ENCODE measurements at places on chromosomes 12 and 14.

DNA sequence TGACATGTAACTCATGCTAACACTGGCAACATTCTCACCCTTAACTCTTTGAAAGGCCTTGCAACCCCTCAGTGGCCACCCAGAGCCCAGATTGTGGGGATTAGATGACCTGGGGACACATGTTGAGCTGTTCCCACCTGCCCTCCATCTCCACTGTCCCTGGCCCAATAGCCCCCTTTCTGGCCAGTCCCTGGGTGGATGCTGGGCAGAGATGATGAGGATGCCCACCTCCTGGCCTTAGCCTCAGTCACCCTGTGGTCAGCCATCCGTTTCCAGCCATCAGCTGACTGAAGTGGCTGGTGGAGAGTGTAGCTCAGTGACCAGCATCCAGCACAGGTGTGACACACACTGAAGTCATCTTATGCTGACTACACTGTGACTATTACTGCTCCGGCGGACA lies 4.7 kb downstream of the ANHX start:
- no peak for DNase-seq

DNA sequence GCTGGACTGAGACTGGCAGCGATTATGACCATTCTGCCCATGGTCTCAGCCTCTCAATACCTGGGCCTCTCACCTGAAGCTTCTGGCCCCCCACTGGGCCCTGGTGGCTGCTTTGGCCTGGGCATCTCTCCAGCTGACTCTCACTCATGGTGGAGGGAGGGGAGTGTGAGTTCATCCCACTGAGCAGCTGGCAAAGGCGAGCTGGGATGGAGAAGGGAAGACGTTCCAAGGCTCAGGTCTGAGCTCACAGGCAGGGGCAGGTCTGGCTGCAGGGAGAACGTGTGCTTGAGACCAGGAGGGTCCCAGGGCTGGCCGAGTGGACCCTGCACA lies 103.5 kb downstream of the TMEM121 start:
- DNase-seq, result no peak

DNA sequence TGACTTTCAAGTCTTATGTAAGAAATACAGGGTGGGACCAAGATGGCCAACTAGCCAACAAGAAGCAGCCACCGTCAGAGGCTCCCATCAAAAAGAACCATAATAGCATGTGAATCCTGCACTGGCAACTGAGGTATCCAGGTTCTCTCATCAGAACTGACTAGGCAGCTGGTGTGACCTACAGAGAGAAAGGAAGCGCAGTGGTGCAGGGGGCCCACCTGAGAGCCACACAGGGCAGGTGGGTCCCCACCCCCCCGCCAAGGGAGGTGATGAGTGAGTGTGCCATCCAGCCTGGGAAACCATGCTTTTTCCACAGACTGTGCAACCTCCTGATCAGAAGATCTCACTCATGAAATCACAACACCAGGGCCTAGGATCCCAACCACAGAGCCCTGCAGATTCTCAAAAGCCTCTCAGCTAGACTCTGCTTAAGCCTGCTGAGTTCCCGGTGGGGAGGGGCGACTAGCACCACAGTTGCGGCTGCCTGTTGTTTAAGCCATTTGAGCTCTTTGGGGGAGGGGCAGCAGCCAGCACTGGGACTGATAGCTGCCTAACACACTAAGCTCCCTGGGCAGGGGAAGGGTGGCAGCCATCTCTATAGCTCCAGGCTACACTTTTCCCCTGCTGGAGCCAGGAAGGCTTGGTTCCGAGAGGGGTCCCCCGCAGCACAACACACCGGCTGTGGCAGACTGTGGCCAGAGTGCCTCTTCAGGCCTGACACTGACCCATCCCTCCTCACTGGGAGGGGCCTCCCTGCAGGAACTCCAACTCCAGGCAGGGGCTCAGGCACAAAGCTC lies 75.3 kb downstream of the GARIN6 start:
- DNase-seq, result no peak

DNA sequence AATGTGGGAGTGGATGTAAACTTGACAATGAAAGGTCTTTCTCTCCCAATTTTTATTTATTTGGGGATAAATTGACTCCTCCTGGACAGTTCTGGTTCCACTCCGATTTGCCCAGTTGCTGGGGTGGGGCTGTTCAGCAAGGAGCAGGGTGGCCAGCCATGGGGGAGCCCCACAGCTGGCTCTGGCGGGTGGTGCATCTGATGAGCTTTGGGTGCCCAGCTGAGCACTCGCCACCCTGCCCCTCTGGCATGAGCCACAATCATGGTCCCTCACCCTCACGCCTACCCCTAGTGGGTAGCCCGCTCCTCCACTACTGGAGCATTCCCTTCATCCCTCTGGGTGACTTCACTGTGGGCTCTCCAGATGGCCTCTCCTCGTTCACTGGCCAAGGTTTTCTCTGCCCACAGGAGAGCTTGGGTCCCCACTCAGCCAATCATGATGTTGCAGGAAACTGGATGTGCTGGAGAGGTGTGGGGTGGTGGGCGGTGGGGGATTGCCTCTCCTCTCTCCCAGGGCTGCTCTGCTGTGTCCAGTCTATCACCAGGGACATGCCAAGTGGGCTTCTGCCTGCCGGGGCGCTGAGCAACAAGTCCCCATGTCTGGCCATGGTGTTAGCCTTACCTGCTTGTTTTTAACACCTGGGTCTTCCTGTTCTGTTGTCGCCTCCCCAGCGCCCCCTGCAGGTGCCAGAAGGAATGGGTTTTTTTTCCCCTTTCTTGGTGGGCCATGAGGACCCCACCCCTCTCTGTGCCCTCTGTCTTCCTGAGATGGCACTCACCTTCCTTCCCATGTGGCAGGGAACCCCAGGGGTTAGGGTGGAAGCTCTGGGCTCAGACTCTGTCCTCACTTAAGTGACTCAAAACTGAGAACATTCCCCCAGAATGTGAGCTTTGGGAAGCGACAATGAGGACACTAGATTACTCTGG lies 3.4 kb downstream of the CYP46A1 start:
- peak; percentile 24 for DNase-seq

DNA sequence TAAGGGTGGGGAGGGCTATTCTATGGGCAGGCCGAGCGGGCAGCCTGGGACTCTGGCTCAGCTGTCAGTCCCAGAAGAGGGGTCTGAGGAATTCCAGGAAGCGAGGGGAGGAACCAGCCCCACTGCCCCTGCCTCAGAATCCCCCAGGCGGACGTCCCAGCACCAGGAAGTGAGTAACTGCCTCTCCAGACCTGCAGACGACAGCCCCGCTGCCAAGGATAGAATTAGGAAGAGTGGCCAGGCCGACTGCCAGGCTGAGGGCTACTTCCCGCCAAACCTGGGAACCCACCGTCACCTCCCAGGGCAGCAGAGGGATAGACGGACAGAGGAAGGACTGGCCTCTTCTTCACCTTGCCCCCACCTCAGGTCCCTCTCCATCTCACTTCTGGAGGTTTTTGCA lies 6.7 kb upstream of the BDKRB2 start:
- no peak for DNase-seq

DNA sequence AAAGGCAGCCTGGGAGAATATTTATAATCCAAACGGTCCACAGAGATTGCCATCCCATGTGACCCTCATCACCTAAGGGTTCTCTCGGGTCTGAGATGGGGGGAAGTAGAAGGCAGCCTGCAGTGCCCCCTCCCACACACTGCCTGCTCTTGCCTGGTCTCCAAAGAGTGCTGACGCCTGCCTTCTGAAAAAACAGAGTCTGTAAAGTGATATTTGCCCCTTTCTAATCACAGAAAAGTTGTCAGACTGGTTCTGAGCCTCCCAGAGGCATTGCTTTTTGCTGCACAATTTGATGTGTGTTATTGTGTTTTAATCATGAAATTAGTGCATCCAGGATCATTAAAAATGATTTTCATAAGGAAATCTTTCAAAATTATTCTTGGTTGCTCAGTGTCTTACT lies 59.2 kb downstream of the TMEM30B start:
- DNase-seq, result no peak

- no peak for DNase-seq
Observed at GRCh38 chr14:77717608-77718305, 9.9 kb downstream of the SLIRP start.
